Bronchial epithelial cell (primary cell): ENCODE measurements at places on chromosomes 6 and 20. TPM values are rescaled to one million over a fixed set of nuclear protein-coding genes. Genes with fewer than 3 reads are reported as not detected.

DNA sequence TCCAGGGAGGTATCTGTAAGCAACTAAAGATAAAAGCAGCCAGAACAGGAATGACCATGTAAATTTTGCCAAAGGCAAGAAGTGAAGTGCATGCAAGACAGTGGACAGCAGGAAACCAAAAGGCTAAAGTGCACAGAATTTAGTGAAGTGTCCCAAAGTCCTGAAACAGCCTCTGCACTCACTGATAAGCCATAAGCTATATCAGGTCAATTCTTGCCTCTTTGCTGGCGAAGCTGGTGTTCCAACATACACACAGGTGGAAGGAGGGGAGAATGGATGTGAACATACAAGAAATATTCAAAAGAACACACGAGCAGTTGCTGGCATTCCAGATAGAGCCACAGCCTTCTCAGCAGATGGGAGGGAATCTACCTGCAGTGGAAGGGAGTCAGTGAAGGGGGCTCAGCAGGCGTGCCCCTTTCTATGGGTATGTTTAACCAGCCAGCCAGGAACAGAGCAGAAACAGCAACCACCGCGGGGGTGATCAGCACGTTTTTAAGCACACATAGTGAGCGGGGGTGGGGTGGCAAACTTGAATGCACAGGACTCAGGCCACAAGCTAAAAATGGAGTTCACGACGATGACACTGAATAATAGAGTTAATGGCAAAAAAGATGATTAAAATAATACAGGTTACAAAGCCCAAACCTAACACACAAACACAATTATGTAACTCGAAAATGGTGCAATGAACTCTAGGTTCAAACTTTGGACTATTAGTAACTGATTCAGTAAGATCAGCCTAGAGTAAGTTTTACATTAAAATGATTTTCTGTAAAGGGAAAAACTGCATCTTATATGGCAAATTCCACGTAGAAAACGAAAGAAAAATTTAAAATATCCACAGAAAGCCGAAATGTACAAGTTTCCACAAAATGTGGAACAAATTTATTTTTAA is 1.2 kb downstream of the ECI2 start:
- no peak for DNase-seq

DNA sequence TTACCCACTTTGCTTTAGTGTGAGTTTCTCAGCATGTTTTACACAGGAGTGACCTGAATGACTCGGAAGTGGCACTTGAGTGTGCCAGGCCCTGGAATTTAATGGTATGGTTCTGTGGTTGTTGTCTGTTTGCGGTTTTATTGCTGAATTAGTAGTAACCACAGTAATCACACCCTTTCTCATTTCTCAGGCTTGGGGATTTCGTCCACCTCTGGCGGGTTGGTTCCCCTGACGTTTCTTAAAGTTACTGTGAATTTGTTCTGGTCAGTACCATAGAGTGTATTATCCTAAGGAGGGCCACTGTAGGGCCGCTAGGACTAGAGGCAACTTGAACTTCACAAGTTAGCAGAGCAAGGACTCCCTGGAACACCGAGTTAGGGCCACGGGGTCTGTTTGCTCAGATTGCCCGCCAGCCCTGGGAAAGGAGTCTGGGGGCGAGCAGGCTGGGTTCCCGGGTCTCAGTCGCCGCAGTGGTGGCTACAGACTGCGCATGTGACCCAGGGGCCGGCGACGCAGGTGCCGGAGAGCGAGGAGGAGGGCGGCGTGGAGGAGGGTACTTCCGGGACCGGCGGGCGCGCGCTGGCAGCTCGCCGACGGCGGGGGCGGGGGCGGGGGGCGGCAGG is 546 bp upstream of the KLHL32 start:
- DNase-seq: no peak

DNA sequence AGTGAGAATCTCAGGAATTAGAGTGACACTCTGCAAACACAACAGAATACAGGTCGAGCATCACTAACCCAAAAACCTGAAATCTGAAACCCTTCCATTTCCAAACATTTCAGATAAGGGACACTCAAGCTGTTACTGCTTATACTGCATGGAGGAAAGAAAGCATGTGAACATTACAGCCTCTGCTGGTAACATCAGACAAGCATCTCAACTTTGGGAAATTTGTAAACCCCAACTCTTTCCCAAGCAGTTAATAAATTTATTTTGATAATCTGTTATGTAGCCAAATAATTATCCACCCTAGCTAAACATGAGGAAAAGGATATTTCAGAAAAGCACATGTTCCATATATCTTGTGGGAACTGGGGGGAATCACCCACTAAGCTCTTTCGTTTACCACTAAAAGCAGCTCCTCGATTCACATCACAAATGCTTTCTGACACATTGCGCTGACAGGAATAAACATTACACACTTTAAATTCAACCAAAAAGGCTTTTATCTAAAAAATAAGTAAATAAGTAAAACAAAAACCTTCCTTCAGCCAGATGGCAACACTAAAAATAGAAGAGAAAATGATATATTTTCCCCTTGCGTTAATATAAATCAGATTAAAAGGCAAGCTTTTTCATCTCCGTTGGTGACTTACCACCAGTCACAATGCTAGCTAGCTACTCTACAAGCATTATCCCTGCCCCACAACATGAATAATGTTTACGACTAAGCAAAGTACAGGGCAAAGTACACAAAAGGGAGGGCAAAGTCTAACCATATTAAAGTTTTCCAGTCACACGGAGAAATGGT is 120.8 kb downstream of the MAP7 start:
- no peak for DNase-seq

CTAGE9 gene
- total RNA-seq: not detected in 2 replicates

- no peak for DNase-seq
These were observed 96.6 kb upstream of the POPDC3 start for GRCh38 chr6:105276374-105276773.

GRCh38 chr6:101931766-101932165 is 538.3 kb downstream of the GRIK2 start:
- DNase-seq: peak; percentile 14

DNA sequence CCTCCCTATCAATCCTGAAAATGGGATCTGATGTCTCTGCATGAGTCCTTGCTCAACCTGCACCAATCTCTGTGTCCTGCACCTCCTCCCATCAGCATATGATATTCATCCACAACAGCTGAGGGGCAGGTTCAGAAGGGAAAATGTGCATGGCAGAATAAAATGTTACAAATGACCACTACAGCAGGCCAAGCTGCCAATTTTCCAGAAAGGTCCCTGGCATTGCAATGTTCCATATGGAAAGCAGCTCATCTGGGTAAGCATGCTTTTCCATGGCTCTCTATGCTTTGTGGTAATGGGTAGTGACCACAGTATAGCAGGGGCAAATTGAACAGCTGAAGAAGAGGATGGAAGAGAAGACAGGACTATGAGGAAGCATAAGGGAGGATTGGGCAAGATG is 841.2 kb upstream of the FLRT3 start:
- DNase-seq: no peak

MOXD1 gene
- 0.13 and 1.6 TPM in 2 replicates for total RNA-seq

RNF182 gene
- total RNA-seq: 0.13 TPM in 1 of 2 replicates, not detected in the other

DNA sequence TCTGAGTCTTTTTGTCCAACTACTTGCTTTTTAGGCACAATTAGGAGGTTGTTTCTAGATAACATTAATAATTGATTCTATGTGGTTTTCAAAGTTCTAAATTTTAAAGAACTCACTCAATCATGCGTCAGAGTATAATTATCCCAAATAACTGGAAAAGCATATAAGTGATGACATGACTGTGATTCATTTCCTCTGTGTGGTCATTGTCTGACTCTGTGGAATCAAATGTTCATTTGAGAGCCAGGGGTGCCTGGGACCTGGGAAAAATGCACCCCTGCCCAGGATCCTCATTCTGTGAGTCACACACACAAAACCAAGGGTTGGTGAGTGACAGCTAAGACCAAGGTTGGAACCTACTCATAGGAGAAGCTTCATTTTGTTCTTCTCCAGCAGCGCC is 127.1 kb upstream of the MLIP start:
- DNase-seq: peak; percentile 99

BTN1A1 gene
- total RNA-seq: not detected in 2 replicates

PTK6 gene
- 59.5 and 107 TPM in 2 replicates for total RNA-seq

COL19A1 gene
- not detected in 2 replicates for total RNA-seq

KCNQ2 gene
- not detected in 2 replicates for total RNA-seq

DNA sequence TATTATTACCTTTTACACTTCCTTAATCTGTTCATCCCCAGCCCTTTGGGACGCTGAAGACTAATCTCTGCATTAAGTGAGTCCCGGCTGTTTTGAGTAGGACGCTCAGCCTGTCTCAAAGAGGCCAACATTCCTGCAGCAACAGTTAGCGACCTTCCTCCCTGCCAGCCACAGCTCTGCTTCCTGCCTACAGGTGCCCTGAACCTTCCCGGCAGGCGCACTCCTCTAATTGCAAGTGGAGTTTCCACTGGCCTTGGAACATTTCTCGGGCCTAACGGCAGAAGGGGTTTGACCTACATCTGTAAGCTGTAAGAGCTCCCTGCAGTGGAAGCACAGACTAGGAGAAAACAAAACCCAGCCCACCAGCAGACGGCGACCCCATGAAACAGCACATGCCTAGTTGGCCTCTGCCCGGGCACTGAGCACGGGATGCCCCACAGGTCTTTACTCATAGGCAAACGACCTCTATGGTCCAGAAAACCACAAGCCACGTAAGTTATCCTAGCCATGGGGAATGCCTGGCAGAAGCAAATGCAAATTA is 137.9 kb downstream of the DTNBP1 start:
- no peak for DNase-seq

EYA2 gene
- total RNA-seq: 8.4 and 10.6 TPM in 2 replicates
